ENCODE measurements at places on chromosomes 6 and 20.

GRCh38 chr20:50229156-50229607 is 38.6 kb downstream of the CEBPB start:
- DNase-seq, result no peak

- DNase-seq, result no peak
These were observed 113.6 kb downstream of the ARID1B start for GRCh38 chr6:156890627-156891314.

DNA sequence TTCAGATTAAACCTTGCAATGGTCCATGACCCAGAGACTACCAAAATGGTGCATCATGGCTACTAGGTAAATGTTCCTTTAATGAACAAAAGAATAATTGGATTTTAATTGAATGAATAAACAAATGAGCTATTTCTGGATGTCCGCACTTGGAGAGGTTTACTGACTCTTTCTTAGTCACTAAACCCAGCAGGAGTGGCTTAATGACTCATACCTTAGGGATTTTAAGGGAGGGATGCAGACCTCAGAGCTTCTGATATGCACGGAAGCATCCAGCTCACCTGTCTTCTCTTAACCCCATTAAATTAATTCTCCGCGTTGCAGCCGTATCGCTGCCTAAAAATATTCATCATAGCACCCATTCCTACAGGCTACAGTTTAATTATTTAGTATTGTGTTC is 970.0 kb upstream of the SLC35B3 start:
- DNase-seq, result no peak

- DNase-seq, result no peak
These were observed 423.4 kb upstream of the IMPG1 start for GRCh38 chr6:76495909-76496308.

- DNase-seq, result no peak
These were observed 21.3 kb downstream of the FOXO3 start for GRCh38 chr6:108581932-108582475.

DNA sequence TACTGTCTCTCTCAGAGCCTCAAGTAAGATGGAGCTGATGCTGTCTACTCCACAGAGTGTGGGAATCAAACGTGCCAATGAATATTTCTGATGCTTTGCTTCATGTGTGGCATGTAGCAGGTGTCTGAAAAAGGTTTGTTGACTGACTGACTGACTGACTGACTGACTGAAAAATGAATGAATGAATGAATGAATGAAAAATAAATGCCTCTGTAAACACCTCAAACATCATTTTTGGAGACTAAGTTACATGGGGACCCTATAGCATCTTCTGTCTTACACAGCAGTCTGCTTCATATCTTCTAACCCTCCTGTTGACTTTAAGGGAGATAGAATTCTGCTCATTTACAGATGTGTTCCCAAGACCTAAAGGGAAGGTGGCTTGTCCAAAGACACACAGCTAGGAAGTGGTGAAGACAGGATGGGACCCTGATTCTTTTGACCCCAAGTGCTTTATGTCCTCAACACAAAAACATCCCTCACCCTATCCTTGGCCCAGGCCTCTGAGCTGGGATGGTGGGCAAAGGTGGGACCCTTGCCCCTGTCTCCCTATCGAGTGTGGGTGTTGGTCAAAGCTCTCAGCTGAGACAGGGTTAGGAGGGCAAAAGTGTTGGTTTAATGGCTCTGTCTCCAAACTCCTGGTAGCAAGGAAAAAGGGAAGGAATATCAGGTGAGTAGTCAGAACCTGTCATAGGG is 104.4 kb downstream of the TOX2 start:
- DNase-seq, result no peak

DNA sequence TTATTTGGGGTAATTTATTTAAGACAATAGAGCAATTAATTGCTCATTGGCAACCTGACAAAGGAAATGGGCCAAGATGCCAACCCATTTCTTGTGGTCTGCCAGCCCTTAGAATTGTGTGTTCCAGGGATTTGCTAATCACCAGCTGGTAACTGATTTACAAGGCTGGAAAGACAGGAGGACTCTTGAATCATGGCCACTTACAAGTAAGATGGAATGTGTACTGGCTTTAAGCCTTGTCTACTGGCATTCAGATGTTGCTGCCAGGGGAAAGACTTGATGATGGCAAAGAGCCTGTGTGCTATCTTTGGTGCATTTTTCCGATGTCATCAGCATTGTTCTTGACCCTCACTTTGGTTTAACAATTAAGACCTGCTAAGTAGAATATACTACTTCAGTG is 91.0 kb downstream of the BCKDHB start:
- no peak for DNase-seq

- peak; percentile 46 for DNase-seq
These were observed 27.7 kb downstream of the TFEB start for GRCh38 chr6:41707565-41708200.

DNA sequence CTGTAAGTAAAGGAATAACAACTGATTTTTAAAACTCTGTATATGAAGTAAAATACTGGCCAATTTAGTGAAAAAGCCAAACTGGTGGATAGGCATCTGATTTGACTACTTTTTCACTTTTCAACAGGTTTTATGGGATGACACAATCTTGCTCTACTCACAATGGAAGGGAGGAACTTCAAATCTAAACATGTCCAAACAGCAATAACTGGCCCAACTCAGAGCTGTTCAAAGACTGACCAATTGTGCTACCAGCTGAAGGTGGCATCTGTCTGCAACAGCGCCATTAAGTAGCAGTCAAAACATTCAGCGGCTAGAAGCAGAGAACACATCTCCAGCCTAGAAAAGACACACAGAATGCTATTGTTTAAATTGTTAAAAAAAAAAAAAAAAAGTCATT is 44.6 kb downstream of the SESN1 start:
- DNase-seq, result peak; percentile 61

DNA sequence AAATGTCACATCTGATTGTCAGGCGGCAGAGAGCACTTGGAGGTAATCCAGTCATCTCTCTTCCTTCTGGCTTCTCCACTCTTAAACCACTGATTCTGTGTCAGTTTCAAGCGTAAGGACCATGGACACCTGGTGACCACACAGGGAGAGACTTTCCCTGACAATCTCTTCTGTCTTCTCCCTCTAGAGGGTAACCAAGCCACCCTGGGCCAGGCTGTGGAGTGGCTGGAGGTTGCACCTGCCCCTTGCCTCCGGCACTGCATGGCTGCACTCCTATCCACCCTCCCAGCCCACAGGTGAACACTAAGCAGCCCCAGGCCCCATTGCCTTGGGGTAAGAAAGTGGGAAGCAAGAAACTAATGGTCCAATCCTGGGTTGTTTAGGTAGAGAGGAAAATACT is 78.7 kb downstream of the BFSP1 start:
- no peak for DNase-seq

- no peak for DNase-seq
These were observed 620.5 kb downstream of the DOK5 start for GRCh38 chr20:55095745-55096400.

DNA sequence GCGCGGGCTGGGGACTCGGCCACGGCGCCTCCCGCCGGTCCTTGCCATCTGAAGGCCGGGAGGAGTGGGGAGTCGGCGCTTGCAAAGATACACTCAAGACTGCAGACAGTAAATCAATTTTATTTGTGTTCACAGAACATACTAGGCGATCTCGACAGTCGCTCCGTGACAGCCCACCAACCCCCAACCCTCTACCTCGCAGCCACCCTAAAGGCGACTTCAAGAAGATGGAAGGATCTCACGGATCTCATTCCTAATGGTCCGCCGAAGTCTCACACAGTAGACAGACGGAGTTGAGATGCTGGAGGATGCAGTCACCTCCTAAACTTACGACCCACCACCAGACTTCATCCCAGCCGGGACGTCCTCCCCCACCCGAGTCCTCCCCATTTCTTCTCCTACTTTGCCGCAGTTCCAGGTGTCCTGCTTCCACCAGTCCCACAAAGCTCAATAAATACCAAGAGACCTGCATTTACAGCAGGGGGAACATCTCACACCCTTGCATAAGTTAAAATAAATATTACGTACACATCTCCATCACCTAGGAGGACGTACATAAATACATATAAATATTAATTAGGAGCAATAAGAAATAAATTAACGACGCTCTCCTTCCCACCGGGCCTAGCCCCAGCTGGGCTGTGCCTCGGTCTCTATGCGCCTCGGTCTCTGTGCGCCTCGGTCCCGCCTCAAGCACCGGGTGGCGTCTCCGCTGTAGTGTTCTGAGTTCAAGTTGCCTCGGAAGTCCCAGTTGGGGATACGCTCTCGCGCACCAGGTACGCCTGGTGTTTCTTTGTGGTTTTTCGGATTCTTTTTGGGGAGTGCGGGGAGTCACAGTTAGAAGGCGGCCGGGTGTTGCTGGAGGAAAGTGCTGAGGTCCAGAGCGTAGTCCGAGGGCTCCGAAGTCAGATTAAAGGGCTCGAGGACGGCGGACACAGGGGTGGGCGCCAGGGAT is 889 bp upstream of the FLOT1 start:
- DNase-seq, result no peak

GRCh38 chr6:6806844-6807518 is 218.5 kb downstream of the LY86 start:
- DNase-seq, result peak; percentile 35

- peak; percentile 31 for DNase-seq
These were observed 98.3 kb downstream of the RAMACL start for GRCh38 chr6:166488076-166488685.

DNA sequence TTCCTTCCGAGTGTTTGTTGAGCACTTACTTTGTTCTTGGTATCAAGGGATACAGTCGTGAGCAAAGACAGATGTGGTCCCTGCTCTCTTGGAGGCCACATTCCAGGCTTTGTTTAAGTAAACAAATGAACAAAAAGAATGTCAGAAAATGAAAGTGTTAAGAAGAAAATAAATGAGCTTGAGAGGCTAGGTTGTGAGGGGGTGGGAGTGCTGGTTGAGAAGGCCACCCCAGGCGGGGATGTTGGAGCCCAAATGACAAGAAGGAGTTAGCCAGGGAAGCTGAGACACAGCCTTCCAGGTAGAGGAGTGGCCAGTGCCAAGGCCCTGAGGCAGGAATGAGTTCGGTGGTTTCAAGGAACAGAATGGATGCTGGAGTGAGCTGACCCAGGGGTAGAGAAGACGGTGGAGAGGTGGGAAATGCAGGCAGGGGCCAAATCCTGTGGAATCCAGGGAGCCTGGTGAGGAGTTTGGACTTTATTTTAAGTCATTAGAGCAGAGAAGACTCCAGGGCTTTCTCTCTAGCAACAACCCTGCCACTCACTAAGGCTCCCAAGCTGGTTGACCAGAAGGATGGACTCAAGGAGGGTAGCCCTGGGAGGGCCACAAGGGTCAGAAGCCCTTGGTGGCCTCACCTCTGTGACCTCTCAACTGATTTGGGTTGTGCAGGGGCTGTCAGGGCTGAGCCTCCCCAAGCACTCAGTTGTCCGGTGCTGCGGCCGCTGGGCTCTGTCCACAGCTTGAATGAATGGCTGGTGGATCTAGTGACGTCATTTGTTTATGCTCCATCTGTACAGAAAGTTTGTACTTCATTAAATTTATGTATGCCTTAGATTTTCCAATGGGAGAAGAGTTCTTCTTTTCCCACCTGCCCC is 66.0 kb upstream of the STX16 start:
- no peak for DNase-seq

GRCh38 chr6:45027126-45027525 is 301.0 kb upstream of the RUNX2 start:
- no peak for DNase-seq

DNA sequence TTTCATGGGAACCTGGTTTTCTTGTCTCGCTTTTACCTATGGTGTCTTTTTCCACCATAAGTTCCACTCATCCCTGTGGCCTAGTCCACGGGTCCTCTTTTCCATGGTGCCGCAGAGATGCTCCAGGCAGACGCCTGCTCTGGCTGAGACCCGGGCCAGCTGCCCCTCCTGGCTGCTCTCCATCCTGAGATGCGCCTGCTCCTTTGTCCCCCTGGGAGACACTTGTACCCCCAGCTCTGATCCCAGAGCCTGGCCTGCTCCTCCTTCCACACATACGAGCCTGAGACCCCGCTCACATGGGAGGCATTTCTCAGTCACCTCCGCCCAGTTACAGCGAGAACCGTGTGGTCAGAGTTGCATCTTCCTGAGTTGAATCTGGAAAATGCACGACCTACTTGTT is 29.6 kb downstream of the RNASET2 start:
- DNase-seq, result no peak

DNA sequence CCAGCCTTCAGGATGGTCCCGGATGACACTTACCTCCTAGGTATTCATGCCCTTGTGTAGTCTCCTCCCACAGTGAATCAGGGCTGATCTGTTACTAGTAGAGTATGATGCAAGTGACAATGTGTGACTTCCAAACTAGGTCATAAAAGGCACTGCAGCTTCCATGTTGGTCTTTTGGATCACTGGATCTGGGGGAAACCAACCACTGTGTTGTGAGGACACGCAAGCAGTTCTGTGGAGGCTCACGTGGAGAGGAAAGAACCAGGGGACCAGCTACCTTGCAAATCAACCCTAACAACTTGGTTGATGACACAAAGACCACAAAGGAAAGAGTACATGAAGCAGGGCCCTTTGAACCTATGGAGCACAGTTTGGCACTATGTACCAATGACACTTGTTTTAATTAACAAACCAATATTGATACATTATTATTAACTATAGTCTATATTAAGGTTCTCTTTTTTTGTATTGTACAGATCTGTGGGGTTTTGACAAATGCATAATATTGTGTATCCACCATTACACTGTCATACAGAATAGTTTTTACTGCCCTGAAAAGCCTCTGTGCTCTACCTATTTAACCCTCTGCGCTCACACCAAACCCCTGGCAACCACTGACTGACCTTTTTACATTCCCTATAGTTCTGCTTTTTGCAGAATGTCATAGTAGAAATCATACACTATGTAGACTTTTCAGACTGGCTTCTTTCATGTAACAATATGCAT is 16.3 kb upstream of the SDCBP2 start:
- DNase-seq, result no peak

- DNase-seq, result no peak
These were observed 46.9 kb upstream of the POPDC3 start for GRCh38 chr6:105226598-105227294.

DNA sequence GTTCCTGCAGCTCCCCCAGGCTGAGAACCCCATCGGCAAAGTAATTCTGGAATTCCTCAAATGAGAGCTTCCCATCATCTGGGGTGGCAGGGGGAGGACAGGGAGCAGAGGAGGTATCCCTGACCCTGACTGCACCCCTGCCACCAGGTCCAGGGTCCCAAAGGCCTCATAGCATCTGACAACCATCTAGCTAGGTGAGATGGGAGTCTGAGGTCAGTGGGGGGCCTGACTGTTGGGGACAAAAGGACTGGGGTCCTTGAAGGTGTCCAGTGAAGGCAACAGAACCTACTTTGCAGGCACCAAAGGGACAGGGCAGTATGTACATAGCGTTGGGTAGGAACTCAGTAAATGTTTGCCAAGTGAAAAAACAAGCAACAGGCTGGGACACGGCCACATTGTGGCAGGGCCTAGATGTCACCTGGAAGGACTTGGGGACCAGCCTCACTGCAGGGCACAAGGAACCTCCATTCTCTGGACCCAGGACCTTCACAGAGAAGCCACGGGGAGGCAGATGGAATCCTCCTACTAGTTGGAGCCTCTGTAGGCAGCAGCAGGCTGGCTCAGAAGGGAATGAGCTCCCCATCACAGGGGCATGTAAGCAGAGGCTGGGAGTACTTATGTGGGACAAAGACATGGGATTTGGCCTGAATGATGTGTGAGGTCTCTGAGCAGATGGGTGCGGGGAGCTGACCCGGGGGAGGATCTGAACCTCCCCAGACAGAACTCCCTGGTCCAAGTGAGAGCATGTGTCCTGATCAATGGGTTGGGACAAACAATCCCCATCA is 3.3 kb downstream of the NECAB3 start:
- DNase-seq, result no peak
